ENCODE measurements at places on chromosomes 13 and 19.

GRCh38 chr13:94272038-94272437 lies 207.4 kb downstream of the DCT start:
- no peak for ATAC-seq

GRCh38 chr19:14450168-14450874 lies 17.2 kb downstream of the PKN1 start:
- ATAC-seq, result peak; percentile 87

GRCh38 chr13:57813651-57814050 lies 182.1 kb downstream of the PCDH17 start:
- ATAC-seq, result no peak

GRCh38 chr13:110186231-110186855 lies 120.6 kb downstream of the COL4A1 start:
- ATAC-seq, result no peak

- peak; percentile 94 for ATAC-seq
Observed at GRCh38 chr19:10508707-10509106, 5.6 kb upstream of the KEAP1 start.

DNA sequence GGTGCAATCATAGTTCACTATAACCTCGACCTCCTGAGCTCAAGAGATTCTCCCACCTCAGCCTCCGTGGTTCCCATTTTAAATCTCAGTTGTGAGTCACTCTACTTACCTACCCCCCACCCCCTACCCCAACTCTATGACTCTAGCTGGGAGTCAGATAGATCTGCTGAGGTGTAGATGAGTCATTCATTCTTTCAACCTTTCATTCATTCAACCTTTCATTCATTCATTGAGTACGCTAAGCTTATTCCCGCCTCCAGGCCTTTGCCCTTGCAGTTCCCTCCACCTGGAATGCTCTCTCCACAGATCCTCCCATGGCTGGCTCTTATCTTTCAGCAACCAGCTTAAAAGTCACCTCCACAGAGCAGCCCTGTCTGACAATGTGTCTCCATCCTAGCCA lies 1.1 kb upstream of the MAST1 start:
- ATAC-seq, result peak; percentile 54

GRCh38 chr19:5873617-5874199 lies 3.4 kb upstream of the FUT5 start:
- ATAC-seq, result no peak

DNA sequence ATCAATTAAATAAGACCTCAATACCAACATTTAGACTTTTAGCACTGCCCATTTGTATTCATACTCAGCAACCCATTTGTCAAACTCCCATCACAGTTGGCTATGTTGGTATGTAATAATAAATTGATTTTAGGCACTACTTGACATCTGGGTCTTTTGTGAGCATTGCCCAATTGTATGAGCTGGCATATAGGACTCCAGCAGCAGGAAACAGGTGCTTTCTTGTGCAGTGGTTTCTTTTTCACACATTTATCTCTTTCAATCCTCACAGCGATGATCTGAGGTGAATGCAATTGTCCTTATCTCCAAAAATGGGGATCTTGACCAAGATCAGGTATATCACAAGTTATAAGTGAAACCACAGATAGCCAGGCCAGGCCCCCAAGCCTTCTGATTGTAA lies 96.9 kb upstream of the OXGR1 start:
- ATAC-seq, result no peak

- no peak for ATAC-seq
Observed at GRCh38 chr19:16200038-16201010, 2.6 kb downstream of the AP1M1 start.

DNA sequence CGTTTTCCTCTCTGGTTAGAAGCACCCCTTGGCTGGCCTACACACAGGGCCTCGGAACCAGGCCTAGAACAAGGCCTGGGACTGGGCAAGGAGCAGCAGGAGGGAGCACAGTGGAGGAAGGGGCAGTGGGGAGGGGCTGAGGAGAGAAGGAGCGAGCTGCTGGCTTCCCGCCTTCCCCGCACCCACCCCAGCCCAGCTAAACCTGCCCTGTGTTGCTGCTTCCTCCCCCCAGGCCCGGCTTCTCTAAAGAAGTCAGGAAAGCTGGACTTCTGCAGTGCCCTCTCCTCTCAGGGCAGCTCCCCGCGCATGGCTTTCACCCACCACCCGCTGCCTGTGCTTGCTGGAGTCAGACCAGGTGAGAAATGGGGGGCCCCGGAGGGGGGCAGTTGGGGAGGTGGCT lies 24.3 kb downstream of the LYL1 start:
- no peak for ATAC-seq

GRCh38 chr13:75556961-75557360 lies 7.4 kb downstream of the UCHL3 start:
- no peak for ATAC-seq

GRCh38 chr19:13909430-13909829 lies 3.4 kb downstream of the CC2D1A start:
- no peak for ATAC-seq

DNA sequence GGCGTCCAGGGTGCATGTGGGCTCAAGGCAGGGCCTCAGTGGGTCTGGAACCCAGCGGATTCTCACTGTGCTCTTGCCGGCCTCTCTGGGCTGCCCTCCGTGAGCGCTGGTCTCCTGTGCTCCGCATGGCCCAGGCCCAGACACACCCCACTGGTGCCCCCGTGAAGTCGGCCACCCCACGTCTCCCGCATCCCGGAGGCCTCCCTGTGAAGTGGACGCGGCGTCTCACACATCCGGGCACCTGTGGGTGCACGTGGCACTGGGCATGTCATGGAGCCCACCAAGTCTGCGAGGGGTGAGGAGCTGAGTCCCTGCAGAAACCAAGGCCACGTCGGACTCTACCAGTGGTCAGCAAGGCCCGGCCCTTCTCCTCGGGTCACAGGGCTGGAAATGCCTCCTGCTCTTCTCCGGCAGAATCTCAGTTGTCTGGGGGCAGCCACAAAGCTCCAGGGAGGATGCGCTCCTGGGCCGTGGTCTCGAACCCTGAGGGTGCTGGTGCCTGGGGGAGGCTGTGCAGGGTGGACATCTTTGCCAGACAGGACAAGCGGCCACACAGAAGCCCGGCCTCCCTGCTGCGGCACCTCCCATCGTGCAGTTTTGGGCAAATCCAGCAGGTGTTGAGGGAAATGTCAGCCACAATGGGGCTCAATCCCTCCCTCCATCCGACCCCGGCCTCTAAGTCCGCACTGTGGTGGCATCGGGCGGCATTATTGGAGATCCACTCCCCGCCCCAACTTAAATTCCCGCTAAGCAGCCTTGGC lies 2.2 kb downstream of the C13orf46 start:
- no peak for ATAC-seq

- no peak for ATAC-seq
Observed at GRCh38 chr13:33884531-33885220, 66.7 kb downstream of the RFC3 start.

- no peak for ATAC-seq
Observed at GRCh38 chr19:33024398-33024797, 40.3 kb downstream of the RHPN2 start.

DNA sequence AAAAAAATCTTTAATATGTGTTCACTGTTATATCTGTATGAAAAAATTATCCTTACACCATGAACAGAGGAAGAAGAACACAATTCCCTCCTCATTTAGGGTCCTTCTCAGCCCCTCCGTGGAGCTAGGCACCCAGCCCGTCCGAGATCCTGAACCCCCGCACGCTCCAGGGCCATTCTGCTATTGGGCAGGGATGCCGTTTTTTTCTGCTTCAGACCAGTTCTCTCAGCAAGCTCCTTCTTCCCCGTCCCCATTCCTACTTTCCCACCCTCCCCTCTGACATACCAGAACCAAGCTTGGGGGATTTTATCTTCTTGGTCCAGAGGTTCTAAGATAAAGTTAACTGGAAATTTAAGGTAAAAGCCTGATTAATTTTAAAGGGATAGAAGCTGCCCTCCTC lies 36.2 kb downstream of the ATP12A start:
- ATAC-seq, result no peak

DNA sequence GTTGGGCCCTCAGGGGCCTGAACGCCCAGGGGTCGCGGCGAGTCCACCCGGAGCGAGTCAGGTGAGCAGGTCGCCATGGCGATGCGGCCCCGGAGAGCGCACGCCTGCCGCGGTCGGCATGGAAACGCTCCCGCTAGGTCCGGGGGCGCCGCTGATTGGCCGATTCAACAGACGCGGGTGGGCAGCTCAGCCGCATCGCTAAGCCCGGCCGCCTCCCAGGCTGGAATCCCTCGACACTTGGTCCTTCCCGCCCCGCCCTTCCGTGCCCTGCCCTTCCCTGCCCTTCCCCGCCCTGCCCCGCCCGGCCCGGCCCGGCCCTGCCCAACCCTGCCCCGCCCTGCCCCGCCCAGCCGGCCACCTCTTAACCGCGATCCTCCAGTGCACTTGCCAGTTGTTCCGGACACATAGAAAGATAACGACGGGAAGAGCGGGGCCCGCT lies at the start of gene CCNA1:
Gene CCNA1, plus strand, starts transcription at position 390 of the 439 bp plus-strand sequence. CDS start 562 bp downstream, outside the sequence.
- peak; percentile 70 for ATAC-seq

DNA sequence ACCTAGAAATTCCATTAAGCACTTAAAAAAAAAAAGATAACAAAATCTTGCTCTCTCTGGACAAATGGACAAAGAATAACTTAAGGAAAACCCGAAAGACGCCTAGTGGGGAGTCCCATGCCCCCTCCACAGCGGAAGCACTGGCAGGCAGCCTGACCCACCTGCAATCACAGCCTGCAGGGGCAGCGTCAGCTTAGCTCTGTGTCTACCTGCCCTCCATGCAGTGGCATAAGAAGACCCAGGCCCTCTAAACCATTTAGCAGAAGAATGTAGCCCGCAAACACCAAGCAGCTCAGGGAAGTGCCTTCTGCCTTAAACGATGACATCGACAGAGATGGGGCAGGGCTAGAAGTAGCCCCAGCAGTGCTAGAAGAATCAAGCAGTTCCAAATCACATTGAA lies 36.0 kb downstream of the KCTD15 start:
- ATAC-seq, result no peak

DNA sequence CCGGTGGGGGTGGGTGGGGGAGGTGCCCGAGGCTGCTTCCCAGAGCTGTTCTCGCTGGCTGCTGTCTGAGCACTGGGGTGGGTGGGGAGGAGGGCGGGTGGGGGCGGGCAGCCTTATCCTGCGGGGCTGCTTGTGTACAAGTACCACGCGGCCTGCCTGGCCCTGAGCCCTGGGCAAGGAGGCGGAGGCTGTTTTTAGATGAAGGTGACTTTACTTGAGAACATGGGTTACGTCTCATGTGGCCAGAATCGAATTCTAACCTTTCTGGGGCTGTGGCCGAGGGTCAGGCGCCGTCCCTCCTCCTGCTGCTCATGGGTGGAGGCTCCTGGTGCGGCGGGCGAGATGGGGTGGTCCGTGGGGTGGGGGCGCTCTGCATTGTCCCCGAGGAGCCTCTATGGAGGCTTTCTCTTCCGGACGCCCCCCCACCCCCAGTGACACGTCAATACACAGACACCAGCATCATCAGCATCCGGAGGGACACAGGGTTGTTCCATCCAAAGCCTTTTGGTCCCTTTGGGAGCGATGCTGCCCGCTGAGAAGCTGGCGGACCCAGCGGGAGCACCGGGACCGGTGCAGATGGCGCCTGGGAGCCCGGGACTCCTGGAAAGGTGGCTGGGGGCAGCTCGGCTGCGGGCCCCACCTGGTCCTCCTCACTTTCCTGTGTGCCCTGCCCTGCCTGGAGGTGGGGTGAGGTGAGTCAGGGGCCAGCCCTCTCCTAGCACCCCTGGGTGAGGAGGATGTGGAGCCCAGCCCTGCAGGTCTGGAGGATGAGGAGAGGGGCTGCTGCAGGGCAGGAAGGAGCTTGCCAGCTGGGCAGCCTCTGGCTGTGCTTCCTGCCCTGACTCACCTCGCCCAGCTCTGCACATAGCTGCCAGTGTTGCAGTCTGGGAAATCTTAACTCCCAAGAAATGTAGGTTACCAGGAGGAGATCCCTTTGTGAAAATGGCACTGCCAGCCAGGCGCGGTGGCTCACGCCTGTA lies 3.4 kb downstream of the BSG start:
- ATAC-seq, result no peak

DNA sequence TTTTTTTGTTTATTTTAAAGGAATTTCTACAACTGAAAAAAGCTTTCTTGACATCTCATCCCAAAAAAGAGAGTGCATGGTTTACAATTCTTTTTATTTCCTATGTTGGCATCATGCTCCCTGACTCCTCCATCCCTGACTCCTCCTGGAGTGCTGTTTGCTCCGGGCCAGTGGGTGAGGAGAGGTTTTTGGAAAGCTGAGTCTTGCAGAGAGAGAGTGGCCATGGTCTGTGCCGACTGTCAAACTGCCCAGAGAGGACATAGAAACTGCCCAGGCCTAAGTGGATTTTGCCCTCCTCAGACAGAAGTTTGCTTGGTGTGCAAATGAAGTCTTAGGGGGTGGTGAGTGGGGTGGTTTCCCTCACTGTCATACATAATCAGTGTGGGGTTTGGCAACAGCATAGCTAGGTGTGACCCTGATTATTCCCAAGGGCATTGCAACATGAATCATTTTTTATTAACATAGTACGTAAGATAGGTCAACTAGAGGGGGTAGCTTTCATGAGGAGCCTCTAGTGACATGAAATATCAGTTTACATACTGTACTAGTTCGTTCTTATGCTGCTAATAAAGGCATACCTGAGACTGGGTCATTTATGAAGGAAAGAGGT lies 179.8 kb upstream of the UBL3 start:
- no peak for ATAC-seq

GRCh38 chr13:72127031-72127430 lies 260.0 kb upstream of the DACH1 start:
- no peak for ATAC-seq

DNA sequence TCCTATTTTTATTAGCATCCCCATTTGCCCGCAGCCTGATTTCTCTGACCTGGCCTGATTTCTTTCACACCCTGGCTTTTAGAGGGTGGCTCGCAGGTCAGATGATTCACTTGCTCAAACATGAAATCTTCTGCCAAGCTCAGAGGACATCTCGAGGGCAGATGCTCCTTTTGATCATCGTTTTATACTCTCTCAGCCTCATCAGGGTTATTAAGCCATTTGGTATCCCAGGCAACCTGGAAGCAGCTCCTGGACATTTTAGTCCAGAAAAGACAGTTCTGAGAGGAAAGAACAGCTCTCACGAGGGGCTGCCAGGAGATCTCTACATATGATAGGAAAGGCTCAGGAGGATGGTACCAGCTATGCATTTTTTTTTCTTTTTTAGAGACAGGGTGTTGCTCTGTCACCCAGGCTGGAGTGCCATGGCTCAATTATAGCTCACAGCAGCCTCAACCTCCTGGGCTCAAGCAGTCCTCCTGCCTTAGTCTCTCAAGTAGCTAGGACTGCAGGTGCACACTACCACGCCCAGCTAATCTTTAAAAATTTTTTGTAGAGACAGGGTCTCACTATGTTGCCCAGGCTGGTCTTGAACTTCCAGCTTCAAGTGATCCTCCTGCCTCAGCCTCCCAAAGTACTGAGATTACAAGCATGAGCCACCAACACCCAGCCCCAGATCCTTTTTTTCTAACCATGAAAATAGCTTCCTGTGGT lies 165.4 kb downstream of the KATNAL1 start:
- no peak for ATAC-seq

- ATAC-seq, result peak; percentile 60
Observed at GRCh38 chr19:30029721-30030510, 87.9 kb downstream of the URI1 start.
